ENCODE measurements at places on chromosomes 13 and 19.

- DNase-seq = no peak
These were observed 4.3 kb upstream of the NUP62 start for GRCh38 chr19:49933643-49934042.

DNA sequence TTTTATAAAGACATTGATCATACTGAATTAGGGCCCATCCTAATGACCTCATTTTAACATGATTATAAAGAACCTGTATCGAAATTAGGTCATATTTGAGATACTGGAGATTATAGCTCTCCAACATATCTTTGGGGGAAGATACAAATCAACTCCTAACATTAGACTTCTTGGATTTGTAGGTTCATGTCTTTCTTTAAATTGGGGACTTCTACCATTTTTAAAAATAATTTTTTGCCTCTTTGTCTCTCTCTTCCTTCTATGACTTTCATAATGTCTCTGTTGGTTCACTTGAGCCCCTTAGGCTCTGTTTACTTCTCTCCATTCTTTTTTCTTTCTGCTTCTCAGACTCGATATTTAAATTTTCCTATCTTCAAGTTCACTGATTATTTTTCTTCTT lies 57.2 kb downstream of the RNF17 start:
- DNase-seq = no peak

GRCh38 chr19:20278342-20278741 lies 111.3 kb downstream of the ZNF486 start:
- DNase-seq = no peak

DNA sequence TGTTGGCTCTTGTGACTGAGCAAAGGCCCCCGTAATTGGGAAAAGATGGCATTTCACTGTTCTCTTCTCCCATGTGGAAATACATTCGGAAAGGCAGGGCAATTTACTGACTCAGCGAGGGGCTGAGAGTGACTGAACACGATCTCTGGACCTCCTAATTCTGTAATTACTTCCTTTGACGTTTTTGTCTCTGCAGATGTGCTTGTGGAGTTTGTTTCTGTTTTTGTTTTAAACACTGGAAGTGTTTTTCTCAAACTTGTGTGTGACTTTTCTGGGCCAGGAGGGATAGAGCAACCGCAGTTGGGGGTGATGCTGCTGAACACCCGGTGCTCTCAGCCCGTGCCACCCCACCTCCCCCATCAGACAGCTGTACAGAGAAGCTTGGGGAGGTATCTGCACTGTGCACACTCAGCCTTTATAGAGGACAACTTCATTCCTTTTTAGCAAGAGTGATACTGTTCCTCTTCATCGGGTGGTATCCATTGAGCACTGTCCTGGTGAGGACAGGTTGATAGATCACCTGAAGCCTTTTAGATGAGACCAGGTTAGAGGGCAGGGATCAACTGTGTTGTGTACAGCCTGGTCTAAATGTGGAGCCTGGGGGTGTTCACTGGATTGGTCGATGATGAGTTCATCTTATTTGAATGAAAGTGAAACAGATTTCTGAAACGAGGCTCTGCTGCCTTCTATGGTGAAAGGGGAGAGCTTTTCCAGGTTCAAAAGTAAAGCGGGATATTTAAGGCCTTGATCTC lies 117.4 kb downstream of the ESD start:
- no peak for DNase-seq

GRCh38 chr19:3830621-3831589 lies 37.9 kb downstream of the ZFR2 start:
- DNase-seq = no peak

GRCh38 chr19:1871630-1872029 lies 8.3 kb upstream of the KLF16 start:
- DNase-seq = no peak

DNA sequence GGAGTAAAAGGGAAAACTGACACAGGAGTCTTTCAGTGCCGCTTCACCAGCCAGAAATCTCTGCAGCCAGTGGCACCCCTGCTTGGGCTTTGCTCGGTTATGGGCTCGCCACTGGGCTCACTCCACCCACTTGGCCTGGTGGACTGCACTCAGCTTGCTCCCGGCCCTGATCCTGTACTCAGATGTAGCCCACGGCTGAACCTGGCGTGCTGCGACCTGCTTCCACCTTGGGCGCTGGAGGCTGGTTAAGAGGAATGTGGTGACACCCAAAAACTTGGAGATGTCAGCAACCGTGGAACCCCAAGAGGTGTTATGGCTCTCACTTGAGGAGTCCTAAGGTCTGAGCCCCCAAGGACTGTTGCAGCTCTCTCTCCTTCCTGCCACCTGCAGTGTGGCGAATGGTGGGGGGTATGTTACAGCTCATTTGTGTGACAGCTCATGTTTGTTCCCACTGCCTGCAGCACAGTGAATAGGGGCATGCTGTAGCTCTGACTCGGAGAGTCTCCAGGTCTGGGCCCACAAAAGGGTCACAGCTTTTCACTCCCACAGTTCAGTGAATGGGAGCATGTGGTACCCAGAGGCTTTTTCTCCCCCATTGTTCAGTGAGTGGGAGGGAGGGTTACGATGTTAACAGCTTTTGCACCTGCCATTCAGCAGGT lies 1124.5 kb upstream of the ATXN8OS start:
- DNase-seq = no peak

GRCh38 chr19:23770672-23771250 lies 12.1 kb upstream of the ZNF681 start:
- no peak for DNase-seq

GRCh38 chr13:77928909-77929308 lies 10.3 kb upstream of the EDNRB start:
- DNase-seq = no peak

- no peak for DNase-seq
These were observed 19.6 kb downstream of the HAUS8 start for GRCh38 chr19:17055636-17056035.

- no peak for DNase-seq
These were observed 553.6 kb upstream of the ATXN8OS start for GRCh38 chr13:69553976-69554375.

GRCh38 chr13:37863708-37864107 lies 5.9 kb downstream of the TRPC4 start:
- DNase-seq = no peak

GRCh38 chr13:109779074-109779473 lies 7.3 kb downstream of the IRS2 start:
- no peak for DNase-seq

DNA sequence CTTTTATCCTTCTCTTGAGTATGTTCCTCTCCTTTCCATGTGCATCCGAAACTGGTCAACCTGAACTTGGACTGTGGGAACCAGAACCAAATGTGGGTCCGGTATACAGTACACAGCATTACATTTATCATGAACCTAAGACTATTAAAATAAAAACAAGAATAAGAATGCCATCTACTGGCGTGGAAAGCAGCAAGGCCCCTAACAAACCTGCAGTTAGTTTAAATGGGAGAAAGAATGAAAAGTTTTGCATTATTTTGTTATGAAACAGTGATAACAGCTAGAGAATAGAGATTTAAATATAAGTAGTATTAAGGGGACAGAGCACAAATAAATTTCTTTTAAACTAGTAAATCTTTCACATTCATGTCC lies 159.5 kb downstream of the RBM26 start:
- DNase-seq = no peak

GRCh38 chr13:110346661-110347067 lies 39.6 kb downstream of the COL4A2 start:
- DNase-seq = no peak

GRCh38 chr13:20590561-20590960 lies 23.6 kb downstream of the IFT88 start:
- DNase-seq = no peak

- DNase-seq = no peak
These were observed 676 bp downstream of the CD320 start for GRCh38 chr19:8307400-8307964.

DNA sequence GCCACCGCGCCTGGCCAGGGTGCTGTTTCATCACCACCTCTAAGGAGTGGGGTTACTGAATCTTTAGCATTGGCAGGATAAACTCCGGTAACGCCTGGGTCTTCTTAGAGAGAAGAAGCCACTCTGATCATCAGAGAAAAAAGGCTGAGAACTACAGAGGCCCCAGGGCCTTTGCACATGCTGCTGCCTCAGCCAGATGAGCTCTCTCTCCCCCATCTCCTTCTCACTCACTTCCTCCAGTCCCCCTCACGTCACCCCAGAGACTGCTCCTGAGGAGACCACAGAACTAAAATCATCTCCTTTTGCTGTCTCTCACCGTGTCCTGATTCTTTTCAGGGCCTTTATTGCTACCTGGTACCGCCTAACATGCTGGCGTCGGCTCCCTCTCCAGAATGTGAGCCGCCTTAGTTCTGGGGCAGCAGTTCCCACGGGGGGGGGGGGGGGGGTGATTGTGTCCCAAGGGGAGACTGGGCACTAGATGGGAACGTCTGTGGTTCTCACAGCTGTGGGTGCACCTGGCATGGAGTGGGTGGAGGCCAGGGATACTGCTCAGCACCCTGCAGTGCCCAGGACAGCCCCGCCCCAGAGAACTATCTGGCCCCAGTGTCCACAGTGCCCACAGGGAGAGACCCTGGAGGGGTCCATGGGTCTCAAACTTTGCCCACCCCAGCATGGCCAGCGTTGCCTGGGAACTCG lies 5.1 kb upstream of the DIRAS1 start:
- no peak for DNase-seq

GRCh38 chr13:75178436-75178835 lies 303.5 kb downstream of the TBC1D4 start:
- DNase-seq = no peak

DNA sequence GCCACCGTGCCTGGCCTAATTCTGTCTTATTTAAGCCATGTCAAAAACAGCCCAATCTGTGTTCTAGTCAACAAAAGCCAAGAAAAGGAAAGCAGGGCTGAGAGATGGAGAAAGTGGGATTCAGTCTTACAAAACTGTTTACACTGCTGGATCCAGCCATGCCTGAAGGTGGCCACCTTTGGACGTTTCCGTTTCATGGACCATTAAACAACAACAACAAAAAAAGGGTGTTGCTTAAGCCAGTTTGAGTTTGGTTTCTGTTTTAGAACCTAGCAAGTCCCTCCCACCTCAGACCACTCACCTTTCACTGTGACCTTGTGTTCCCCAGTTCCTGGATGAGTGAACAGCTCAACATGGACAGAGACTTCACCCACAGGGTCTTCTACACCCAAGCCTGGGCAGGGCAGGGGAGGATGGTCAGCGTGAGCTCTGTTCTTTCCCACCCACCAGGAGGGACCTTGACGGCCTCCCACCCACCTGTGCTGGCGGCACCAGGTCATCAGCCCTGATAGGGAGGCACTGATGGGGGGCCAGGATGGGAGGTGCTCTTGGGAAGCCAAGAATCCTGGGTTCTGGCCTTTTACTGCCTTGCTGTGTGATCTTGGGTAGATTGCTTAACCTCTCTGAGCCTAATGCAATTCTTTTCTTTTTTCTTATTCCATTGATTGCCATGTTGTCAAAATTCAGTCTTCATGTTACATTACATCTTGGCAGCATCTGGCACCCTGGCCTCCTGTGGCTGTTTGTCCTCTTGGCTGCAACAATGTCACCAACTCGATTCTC lies 56.2 kb downstream of the COLGALT1 start:
- DNase-seq = no peak

DNA sequence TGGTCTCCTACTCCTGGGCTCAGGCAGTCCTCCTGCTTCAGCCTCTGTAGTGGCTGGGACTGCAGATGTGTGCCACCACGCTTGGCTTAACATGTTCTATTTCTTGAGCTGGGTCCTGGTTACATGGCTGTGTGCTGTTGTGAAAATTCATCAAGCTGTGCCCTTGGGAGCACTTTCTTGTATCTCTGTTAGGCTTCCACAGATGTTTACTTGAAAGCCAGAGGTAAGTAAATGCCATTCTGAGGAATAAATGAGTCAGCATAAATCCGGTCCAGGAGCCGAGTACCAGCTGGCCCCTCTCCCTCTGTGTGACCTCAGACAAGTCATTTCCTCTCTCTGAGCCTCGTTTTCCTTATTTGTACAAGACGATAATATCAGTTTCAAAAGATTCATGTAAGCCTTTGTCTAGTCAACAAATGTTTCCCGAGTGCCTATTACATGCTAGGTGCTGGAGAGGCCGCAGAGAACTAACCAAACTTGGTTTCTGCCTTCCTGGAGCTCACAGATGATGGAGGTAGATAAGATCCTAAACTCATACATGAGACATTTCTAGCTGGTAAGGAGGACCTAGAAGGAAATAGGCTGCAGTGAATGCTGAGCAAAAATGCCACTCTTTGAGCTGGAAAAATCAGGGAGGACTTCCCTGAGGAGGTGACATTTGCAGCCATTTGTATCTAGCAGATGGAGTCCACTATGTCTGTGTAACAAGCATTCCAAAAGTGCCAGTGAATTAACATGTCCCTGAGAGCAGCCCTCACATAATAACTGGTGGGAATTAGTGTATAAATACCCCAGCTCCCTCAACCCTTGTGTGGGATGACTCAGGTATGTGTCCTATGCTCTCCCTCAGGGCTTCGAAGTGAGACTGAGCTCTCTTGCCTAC lies 2.7 kb upstream of the RASAL3 start:
- DNase-seq = no peak

DNA sequence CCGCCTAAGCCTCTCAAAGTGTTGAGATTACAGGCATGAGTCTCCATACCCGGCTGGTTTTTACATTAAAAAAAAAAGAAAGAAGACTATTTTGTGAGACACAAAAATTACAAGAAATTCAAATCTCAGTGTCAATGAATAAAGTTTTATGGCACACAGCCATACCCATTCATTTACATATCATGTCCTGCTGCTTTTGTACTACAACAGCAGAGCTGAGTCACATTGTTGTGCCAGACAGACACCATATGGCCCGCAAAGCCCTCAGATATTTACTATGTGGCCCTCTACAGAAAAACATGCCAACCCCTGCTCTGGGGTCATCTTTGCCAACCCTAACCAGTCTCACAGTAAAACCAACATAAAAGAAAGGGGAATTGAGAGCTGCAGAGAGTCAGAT lies 5.3 kb downstream of the SMIM7 start:
- no peak for DNase-seq

DNA sequence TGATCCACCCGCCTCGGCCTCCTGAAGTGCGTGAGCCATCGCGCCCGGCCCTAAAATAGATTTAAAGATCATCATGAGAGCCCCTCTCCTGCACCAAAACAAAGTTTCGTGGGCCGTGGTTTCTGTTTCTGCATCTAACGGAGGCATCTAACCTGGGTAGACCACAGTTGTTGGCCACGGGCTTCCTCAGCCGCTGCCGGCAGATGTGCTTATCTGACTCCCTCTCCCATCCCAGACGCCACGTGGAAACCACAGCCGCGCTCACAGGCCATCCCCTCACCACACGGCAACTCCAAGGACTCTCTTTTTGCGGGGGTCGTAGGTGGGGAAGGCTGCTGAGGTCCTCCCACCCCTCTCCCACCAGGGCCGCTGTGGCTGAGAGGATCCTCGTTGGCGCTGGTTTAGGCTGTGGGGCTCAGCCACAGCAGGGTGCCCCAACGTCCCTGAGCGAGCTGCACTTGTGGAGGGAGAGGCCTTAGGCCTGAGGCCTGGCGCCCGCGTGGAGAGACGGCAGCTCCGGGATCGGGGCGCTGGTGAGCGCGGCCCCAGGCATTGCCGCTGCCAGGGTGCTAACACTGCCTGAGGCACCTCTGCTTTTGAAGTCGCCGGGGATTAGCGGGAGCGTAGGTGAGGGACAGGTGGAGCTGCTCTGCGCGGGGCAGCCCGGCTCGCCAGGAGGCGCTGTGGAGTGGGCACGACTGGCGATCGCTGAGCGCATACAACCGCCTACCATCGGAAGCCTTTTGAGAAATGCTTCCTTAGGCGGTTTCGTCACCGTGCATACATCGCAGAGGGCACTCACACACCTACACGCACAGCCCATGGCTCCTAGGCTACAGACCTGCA lies 8.9 kb downstream of the ZSCAN1 start:
- DNase-seq = no peak

GRCh38 chr19:18513868-18514267 lies 8.0 kb downstream of the ELL start:
- DNase-seq = peak; percentile 66

GRCh38 chr13:110546378-110546777 lies 15.1 kb downstream of the RAB20 start:
- DNase-seq = no peak

- DNase-seq = no peak
These were observed 121.2 kb downstream of the ZNF737 start for GRCh38 chr19:20444202-20444885.
